Upper lobe of left lung (tissue), 6 donors: ENCODE measurements at places on chromosomes 4 and X. TPM values are rescaled to one million over a fixed set of nuclear protein-coding genes. Genes with fewer than 3 reads are reported as not detected.

- H3K4me1 ChIP-seq, result peaks cover 3% of the 10 kb centered on the region
- no peaks in the 10 kb centered on the region for H3K27me3 ChIP-seq
- DNase-seq, result no peak
- H3K27ac ChIP-seq, result no peak overlapping the region
- H3K4me3 ChIP-seq, result no peak overlapping the region
Observed at GRCh38 chrX:134368126-134368525, 91.8 kb upstream of the HPRT1 start.

GRCh38 chrX:41389311-41389888 is 55.4 kb downstream of the DDX3X start:
- no peak overlapping the region for H3K27ac ChIP-seq
- no peak overlapping the region for H3K4me3 ChIP-seq
- no peaks in the 10 kb centered on the region for H3K4me1 ChIP-seq
- no peaks in the 10 kb centered on the region for H3K36me3 ChIP-seq
- DNase-seq, result no peak
- H3K27me3 ChIP-seq, result no peaks in the 10 kb centered on the region

The ING2 gene
- 14.7 TPM for total RNA-seq

- DNase-seq, result no peak
- no peak overlapping the region for H3K4me3 ChIP-seq
- H3K36me3 ChIP-seq, result peaks cover 62% of the 10 kb centered on the region
- no peaks in the 10 kb centered on the region for H3K27me3 ChIP-seq
- H3K27ac ChIP-seq, result no peak overlapping the region
- no peaks in the 10 kb centered on the region for H3K4me1 ChIP-seq
Observed at GRCh38 chr4:4424499-4425115, 37.7 kb downstream of the NSG1 start.

DNA sequence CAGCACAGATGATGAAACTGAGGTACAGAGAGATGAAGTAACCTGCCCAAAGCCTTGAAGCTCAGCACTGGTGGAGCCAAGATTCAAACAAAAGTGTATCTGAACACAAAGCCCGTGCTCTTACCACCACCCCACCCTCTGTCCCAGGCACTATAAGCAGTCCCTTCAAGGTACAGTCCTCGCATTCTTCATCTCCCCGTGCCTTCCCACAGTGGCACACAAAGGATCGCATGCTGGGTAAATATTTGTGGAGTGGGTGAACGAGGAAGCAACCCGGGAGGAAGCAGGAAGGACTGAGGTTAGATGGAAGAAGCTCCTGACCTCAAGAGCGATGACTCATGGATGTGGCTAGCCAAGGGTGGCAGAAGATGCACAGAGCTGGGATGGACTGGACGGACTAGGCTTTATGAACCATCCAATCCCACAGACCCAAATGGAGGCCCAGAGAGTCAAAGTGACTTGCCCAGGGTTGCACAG is 18.4 kb downstream of the IQSEC2 start:
- no peaks in the 10 kb centered on the region for H3K36me3 ChIP-seq
- no peak overlapping the region for H3K4me3 ChIP-seq
- H3K27ac ChIP-seq, result no peak overlapping the region

DNA sequence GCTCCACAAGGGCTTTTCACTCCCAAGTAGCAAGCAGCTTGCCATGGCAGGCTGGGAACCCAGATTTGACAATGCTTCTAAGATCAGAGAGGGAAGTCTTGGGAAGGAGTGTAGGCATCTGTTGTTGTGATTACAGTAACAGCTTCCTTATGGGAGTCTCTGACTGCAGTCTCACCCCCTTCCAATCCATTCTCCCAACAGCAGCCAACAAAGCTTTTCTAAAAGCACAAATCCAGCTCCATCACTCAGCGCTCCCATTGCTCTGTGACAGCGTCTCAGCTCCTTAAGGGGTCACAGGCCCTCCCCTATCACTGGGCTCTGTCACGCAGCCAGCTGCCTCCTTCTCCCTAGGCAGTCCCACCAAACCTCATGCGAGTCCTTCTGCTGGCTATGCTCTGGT is 7.1 kb downstream of the IGFBP7 start:
- H3K4me3 ChIP-seq, result no peak overlapping the region
- no peaks in the 10 kb centered on the region for H3K27me3 ChIP-seq
- H3K4me1 ChIP-seq, result peaks cover 21% of the 10 kb centered on the region
- H3K36me3 ChIP-seq, result no peaks in the 10 kb centered on the region

The FAM9C gene
- total RNA-seq, result not detected
